ENCODE measurements at places on chromosomes 16 and 17.

GRCh38 chr17:67082107-67082506, 37.8 kb downstream of the CACNG1 start:
- DNase-seq, result no peak

GRCh38 chr17:28196636-28197035, 122.4 kb upstream of the TMEM97 start:
- DNase-seq, result no peak

DNA sequence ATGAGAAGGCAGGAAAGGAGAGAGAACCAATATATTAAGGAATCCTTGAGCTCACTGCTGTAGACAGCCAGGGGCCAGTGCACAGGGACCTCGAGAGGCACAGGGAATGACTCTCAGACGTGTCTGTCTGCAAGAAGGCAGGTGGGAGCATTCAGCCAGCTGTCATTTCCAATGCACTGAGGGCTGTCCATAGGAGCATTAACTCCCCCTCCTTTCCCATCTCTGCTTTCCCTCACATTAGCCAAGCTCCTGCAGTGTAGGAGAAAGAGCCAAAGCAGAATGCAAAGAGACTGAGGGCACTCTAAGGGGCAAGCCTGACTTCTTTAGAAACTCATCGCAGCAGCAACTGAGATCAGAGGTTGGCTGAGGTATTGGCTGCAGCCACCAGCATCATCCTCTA, 218.3 kb downstream of the CDH13 start:
- no peak for DNase-seq

DNA sequence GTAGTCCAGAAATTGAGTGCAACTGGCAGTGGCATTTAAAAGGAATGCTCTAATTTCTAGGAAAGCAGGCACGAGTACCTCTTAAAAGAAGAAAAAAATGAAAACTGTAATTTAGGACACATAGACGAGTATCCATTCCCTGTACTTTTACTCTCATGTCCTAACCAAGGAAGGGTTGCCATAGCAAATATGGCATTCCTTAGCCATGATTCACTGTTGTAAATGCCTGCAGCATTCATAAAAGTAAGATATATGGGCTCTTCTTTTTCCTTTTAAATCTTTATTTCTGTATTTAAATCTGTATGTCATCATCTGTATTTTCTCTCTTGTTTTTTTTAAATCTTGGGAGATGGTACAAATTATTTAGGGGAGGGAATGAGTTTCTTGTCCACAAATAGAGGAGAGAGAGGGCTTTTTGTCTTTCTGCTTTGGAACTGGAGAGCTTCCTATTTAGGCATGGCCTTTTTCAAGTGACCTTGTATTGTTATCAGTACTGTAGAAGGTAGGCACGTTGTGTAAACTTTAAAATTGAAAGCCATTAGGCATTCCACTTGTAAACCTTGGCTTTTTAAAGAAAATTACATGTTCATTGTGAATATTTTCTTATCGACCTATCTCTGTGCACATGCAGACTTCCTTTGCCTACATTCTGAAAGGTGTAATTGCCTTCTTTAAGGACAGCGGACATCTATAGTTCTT, 50.0 kb downstream of the TENT4B start:
- no peak for DNase-seq

DNA sequence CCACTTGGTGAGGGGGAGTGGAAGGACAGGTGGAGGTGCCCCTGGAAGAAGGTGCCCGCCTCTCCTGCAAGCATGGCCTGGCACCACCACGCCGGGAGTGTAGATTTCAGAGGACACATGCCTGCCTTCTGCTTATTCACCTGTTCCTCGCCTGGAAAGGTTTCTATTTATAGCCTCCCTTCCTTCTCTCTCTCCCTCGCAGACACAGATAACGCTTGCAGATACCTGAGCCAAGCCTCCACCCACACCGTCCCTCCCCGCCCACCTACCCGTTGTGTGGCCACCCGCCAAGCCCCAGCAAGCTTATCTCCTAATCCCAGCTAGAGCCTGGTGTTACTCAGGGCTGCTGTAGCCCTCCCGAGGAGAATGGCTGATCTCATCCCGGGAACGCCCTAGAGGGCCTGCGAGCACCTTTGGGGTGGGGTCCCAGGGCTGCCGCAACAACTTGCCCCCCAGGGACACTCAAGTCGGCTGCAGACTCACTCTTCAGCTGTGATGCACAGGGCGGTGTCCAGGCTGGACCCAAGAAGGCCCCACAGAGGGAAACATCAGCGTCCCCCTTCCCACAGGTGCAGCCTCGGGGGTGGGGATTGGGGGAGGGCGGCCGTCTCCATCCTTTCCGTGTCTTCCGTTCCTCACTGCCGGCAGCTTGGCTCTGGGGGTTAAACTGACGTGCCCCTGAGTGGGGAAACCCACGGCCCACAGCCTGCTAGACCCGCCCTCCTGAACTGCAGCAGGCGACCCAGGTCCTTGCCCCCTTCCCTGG, 1.9 kb upstream of the SNAI3 start:
- DNase-seq, result no peak

DNA sequence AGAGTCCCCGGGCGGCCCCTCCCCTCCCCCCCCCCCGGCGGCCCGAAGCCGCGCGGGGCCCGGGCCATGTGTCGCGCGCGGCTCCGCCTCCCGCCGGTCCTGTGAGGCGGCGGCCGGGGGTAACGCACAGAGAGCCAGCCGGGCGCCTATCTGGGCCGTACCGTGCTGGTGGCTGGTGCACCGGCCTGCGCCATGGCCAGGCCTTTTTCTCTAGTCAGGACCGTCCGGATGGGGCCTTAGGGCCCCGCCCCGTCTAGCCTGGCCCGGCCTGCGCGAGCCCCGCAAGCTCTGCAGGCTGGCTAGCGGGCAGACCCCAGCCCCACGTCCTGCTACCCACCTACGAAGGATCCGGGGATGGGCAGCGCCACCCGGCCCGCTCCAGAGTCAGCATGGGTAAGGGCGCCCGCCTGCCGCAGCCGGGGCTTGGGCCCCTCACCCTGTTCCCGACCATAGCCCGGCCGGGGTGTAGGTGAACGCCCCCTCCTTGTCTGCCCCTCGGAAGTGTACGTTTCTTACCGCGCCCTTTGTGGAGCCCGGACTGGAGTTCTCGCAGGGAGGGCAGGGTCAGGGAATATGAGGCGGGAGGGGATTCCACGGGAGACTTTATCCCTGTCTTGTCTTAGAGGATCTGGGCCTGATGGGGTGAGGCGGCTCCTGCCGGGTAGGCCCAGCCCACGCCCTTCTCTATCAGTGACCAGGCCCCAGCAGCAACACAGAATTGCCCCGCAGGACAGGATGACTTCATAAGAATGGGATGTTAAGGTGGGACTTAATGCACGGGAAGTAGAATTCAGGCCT, at the start of gene CENPT:
TSS of gene CENPT (minus strand) at position 630 of the 798 bp plus-strand sequence. CDS start 13,834 bp downstream, outside the sequence.
- peak; percentile 24 for DNase-seq

DNA sequence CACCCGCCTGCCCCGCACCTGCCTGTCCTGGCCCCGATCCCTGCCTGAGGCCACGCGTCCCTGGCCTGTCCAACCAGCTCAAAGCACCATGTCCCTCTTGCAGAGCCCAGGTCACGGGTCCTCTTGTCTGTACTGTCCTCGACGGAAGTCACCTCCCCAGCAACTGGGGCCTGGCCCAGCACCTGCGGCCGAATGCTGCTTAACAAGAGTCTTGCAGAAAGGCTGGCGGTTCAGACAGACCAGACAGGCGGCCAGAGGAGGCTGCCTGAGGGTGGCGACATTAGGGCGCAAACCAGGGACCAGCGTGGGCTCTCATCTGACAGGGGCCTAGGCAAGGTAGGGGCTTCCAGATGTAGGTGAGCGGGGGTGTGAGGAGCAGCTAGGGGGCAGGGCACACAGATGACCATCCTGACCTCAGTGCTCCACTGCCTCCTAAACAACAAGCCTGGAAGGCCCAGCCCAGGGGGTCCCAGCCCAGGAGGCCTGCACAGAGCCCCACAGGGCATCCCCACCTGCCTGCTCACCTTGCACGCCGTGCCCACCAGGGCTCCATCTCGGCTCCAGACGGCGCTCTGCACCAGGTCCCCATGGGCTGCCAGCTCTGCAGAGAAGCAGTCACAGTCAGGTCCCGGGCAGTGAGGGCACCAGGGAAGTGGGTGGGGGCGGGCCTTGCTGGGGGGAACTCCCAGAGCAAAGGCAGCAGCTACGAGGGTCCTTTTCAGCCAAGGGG, 11.3 kb downstream of the CORO7 start:
- no peak for DNase-seq

- DNase-seq, result no peak
Observed at GRCh38 chr16:9378876-9379275, 287.4 kb downstream of the HAPSTR1 start.

- no peak for DNase-seq
Observed at GRCh38 chr16:31009894-31010584, 399 bp downstream of the STX1B start.

All from stimulated activated CD4-positive, alpha-beta T cell treated with anti-CD3 and anti-CD28 coated beads, TNF-alpha, amount 100 ng/mL, for 1 hour (primary cell).